ENCODE measurements at places on chromosomes 3 and 15.

DNA sequence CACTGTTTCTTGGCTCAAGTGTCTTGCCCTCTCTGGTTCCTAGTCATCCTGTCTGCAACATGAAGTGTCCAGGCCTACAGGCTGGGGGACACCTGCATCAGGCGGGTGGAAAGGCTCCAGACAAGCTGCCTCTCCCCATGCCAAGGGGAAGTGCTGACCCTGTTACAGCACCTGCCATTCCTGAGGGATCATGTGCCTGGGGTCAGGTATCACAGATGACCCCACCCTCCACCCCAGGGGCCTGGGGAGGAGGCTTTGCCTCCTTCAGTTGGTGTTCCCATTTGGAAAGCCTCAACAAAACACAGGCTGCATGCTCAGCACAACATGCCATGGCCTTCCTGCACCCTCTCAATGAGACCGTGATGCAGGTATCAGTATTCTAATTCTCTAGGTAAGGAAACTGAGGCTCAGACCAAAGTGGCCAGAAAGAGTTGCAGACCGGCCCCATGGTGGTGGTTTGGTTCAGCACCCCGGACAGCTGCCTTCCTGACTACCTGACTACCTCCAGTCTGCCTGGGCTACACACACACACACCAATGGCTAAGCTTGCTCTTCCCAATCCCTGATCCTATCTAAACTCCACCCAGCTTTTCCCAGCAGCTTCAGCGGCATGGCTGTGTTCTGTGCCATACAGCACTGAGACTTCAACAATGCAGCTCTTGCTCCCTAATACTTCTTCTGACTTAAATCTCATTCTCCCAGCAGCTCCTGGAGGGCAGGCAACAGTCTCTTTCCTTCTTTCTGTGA lies 69.7 kb upstream of the LINGO1 start:
- DNase-seq, result no peak

DNA sequence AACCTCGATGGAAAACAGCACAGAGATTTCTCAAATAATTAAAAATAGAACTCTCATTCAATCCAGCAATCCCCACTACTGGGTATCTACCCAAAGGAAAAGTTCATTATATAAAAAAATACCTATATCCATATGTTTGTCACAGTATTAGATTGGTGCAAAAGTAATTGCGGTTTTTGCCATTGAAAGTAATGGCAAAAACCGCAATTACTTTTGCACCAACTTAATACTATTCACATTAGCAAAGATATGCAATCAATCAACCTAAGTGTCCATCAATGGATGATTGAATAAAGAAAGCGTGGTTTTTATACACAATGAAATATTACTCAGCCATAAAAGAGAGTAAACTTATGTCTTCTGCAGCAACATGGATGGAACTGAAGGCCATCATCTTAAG lies 12.2 kb upstream of the CCDC54 start:
- DNase-seq, result no peak

DNA sequence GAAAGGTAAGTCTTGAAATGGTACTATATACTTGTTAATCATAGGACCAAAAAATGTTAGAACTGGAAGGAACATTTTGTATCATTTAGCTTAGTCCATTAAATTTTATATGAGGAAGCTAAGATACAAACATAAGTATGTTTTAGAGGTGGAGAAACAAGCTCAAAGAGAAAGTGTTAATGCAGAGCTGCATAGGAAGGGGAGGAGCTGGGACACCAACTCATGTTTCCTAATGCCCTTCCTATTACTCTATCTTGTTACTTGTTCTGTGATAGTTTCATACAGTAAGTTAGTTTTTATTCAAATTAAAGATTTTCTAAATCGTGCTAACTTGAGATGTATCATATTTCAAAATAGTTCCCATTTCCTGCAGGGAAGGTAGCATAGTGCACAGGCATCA lies 7.4 kb downstream of the SLC35A5 start:
- no peak for DNase-seq

GRCh38 chr3:24586920-24587319 lies 92.3 kb upstream of the THRB start:
- DNase-seq, result no peak

All from MV-4-11 (cell line).